ENCODE measurements at places on chromosomes 12 and 14.
A peak's percentile ranks its signal among the peaks of the same experiment; 100 is the strongest.

GRCh38 chr12:113468365-113469223 lies 3.1 kb downstream of the LHX5 start:
- DNase-seq, result no peak

DNA sequence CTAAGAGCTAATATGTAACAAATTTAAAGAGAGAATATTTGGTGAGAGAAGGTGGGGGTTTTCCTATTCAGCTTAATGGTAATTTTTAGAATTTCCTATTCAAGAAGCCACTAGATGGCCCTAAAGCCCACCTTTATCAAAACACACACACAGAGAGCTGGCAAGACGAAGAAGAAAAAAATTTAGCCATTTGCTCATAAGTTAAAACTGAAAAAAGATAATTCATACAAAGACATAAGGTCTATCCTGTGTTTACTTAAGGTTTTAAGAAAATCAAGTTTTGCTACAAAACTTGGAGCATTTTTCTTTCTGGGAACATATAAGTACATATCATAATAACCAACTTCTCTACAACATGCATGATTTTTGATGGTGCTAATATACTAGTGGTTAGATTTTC lies 46.8 kb upstream of the PCED1B start:
- DNase-seq, result peak; percentile 18

DNA sequence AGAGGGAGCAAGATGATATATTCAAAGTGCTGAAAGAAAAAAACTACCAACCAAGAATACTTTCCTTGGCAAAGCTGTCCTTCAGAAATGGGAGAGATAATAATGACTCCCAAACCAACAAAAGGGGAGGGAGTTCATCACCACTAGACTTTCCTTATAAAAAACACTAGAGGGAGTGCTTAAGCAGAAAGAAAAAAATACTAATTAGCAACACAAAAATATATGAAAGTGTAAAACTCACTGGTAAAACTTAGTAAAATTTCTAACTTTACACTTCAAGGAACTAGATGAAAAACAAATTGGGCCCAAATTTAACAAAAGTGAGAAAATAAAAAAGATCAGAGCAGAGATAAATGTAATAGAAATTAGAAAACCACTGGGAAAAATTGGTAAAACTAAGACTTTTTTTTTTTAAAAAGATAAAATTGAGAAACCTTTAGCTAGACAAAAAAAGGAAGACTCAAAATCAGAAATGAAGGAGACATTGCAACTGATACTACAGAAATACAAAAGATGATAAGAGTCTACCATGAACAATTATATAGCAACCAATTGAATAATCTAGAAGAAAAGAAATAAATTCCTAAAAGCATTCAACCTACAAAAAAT lies 60.4 kb upstream of the FAR2 start:
- no peak for DNase-seq

DNA sequence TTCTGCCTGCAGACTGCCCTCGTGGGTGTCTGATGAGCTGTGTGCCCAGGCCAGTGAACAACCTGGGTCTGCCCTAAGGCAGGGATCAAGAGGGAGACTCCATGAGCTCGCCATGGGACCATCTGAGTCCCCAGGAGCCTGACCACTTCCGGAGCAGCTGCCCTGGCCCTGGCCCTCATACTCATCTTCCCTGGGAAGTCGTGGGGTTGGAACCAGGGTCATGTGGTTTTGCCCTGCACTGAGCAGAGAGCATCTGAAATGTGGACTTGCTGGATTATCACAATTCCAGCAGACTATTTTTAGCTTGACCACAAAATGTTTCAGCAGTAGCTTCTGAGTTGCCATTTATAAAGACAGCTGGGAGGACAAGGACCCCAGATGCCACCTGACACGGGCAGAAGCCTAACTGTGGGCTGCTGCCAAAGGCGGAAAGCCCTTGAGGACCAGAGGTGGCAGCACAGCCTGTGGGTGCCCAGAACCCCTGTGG lies 6.7 kb downstream of the BTBD6 start:
- no peak for DNase-seq

DNA sequence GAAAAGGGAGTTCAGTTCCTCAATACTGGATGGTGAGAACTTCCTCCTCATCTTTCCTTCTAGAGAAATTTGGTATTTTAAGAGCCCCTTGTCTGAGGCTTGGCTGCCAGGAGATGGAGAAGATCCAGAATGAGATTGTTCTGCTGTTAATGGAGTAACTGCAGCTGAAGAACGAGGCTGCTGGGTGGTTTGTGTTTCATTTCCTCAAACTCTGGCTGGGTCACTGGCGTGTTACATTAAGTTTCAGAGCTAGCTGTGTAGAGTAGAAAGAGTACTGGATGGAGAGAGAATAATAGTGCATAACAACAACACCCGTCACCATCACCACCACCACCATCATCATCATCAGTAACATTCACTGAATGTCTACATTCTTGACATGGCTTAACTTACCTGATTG lies 325.0 kb upstream of the TBX3 start:
- DNase-seq, result no peak

DNA sequence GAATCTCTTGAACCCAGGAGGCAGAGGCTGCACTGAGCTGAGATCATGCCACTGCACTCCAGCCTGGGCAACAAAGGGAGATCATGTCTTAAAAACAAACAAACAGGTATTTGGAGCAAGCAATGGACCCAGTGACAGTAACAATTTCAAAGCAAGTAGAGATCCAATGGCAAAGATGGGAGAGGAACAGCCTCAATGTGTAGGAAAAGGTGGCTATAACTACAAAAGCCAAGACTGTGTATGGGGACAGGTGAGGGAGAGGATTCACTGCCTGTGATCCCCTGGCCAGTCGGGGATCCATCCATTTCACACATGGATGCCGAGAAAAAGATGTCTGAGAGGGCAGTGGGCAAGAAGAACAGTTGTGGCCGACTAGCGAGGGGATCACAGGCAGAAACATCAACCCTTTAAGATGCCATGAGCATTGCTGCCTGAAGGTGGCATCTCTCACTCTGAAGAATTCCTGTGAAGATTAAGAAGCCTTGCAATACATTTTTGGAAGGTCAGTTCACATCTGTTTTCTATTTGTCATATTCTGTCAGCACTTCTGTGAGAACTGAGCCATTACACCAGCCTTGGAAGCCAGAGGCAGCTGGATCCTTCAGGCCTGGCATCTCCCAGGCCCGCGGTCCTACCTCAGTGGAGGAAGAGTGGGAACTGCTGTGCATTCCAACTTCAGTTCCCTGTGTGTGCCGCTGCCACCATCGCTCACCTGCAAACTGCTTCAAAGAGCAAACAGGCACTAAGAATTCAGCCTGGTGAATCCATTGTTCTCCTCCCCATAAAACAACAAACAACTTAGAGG lies 54.5 kb upstream of the FRS2 start:
- no peak for DNase-seq

All from activated gamma-delta T cell treated with Interleukin-2 at 50 U/mL for 16 hours (primary cell).